Endothelial cell of umbilical vein (primary cell): ENCODE measurements at places on chromosomes 2 and 18. TPM values are rescaled to one million over a fixed set of nuclear protein-coding genes. Genes with fewer than 3 reads are reported as not detected.

- DNase-seq: no peak
Measured at GRCh38 chr2:156748221-156748620, 312.0 kb downstream of the GPD2 start.

DNA sequence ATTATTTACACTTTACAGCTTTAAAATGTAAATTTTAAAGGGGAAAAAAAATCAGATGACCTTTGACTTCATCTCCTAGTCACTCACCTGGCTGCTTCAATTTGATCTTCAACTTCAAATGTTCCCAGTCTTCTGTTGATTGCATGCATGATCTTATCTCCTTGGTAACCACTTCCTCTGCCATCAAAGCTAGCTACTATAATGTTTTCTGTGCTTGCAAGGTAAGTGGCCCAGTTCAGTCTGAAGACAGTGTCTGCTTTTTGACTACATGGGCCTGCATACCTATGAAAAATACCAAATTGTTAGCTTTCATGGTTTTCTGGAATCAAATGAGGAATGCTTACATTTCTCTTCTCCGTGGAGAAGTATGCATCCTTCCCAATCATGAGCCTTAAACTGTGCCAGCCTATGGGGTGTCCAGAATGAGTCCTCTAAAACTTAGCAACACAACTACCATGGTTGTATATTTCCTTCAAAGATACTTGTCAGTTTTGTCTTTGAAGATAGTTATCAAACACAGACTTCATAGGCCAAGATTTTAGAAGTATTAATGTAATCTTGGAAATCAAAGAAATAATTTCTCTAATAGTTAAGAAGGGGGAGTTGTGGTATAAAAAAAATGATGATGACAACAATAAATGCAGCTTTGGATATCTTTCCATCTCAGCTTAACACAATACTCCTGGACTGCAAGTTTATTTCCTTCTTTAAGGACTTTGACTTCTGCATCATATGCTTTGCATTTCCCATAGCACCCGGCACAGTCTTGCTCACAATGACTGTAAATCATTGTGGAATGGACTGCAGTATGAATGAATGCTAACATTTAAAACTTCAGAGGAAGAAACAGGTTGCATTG is 62.1 kb downstream of the DPP4 start:
- no peak for DNase-seq

Gene IL36RN
- not detected in 2 replicates for total RNA-seq

GRCh38 chr18:31931163-31931885 is 11.6 kb downstream of the TRAPPC8 start:
- DNase-seq: peak; percentile 74

GRCh38 chr2:12169721-12170120 is 423.3 kb downstream of the LPIN1 start:
- peak; percentile 76 for DNase-seq

Gene ACVR1C
- total RNA-seq: not detected in 2 replicates

DNA sequence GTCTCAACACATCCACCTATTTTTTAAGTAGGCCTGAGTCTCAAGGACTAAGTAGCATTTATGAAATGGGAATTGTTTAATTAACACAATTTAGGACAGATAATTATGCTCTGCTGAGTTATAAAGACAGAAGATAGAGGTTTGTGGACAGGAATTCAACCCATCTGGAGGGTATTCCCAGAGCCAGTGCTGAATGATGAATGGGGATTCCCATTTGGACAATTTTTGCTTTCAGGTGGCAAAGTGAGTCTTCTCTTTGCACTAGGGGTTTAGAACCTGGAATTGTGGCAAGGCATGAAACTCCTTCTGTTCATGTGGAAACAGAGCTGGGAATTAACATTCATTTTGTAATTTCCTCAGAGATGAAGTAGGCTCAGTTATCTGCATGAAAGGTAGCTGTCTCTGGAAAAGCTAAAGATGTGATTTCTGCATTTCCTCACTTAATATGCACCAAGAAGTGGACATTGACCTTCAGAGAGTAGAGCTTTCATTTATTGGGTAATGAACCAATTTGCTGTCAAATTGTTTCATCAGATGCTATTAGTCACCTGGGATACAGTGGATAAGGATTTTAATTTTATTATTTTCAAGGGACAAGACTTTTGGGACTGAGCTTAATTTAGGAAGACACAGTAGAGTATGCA is 212.1 kb upstream of the NRXN1 start:
- DNase-seq: no peak

DNA sequence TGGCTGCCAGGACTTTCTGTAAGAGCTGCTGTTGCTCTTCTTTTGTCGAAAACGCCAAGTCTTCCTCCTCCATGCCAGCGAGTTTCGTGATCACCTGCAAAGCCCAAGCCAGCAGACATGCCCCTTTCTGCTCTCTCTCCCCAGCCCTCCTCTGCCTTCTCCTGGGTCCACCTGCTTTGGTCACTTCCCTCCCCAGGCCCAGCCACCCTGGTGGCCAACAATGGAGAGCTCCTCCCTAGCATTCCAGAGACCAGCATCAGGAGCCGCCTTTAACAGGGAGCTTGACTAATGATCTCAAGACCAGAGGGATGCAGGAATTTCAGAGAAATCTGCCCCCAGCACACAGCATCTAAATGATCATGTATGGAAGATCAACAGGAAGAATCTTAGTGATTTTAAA is 34.6 kb downstream of the ERCC3 start:
- no peak for DNase-seq

DNA sequence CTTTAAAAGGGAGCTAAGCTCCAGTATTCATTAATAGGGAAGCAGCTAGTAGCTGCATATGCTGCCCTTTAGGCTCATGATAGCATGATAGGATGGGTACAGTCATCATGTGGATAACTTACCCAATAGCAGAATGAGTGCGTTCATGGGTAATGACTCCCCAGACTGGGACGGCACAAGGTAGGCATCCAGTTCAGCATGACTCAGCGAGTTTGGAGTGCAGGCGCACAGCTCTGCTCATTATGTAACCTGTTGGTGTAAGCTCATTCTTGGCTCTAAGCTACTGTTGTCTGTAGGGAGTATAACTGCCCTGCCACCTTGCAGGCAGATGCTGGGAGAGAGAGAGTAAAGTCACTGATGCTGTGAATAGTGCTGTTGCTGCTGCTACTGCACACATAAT is 209.2 kb upstream of the SYT4 start:
- no peak for DNase-seq

Gene RAB17
- total RNA-seq: 0.55 and 0.77 TPM in 2 replicates

Gene HNRNPLL
- 56.2 and 61.1 TPM in 2 replicates for total RNA-seq

DNA sequence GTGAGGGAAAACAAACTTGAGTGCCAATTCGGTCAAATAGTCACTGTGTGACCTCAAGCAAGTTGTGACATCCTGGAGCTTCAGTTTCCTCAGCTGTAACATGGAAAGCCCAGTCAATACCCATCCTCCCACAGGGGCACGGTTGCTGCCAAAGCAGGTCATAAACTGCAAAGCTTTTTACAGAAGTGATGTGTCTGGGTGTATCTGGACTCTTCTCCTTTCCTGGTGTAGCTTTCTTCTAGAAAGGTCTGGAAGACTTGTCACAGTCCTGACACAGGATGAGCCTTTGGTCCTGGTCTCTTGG is 4.2 kb upstream of the AFF3 start:
- no peak for DNase-seq

DNA sequence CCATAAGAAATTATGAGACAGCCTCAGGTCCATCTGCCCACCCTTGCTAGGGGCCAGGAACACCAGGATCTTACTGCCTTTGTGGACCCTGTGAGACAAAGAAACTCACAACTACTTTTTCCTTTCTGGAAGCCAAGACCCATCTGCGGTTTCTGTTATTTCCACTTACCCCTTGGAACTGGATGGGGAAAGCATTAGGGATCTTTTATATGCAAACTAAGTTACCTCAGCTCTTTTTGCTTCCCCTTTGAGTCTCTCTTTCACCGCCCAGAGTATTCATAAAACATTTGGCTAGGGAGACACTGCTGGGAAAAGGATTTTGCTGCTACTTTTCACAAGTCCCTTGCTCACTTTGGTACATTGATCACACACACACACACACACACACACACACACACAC is 95.7 kb downstream of the ZNF385B start:
- DNase-seq: no peak

Gene CREG2
- 0.88 and 2.0 TPM in 2 replicates for total RNA-seq

GRCh38 chr2:100739735-100740432 is 80.1 kb upstream of the NPAS2 start:
- no peak for DNase-seq

DNA sequence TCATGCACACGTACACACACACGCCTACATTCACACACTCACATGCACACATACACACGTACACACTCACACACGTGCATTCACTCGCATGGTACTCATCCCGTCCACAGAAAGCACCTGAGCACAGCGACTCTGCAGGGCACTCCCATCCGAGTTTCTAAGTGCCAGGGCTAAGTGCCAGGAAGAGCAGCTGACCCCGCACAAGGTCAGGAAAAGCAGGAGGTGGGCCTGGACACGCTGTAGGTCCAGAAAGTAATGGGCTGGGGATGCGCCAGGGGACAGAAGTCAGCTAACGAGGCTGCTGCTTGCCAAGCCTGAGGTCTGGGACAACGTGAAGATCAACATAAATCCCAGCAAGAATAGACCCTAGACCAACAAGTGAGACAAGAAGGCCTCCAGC is 15.8 kb downstream of the ADI1 start:
- DNase-seq: no peak

- no peak for DNase-seq
Measured at GRCh38 chr2:191220671-191221070, 24.5 kb upstream of the MYO1B start.

DNA sequence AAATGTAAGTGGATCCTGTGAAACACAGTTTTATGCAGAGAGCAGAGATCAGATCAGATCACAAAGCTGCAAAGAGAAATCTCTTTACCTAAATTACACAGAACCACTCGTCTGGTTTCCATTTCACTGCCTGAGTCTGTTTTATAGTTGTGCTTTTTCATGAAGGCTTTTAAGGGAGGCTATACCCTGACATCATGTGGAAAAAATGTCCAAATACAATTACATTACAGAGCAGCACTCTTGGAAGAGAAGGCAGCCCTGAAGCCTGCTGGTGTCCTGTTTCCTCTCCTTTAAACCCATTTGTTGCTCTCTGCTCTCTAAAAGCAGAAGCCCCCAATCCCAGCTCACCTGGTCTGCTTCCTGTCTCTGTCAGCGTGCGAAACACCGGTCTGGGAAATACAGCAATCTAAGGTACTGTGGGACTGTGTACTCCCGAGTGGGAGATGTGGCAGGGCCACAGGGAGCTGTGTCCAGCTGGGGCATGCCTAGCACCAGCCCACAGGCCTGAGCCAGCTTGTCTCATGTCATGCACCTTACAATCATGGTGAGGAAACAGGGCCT is 24.8 kb upstream of the ZFP36L2 start:
- peak; percentile 17 for DNase-seq

Gene CAPN13
- total RNA-seq: not detected in 2 replicates

DNA sequence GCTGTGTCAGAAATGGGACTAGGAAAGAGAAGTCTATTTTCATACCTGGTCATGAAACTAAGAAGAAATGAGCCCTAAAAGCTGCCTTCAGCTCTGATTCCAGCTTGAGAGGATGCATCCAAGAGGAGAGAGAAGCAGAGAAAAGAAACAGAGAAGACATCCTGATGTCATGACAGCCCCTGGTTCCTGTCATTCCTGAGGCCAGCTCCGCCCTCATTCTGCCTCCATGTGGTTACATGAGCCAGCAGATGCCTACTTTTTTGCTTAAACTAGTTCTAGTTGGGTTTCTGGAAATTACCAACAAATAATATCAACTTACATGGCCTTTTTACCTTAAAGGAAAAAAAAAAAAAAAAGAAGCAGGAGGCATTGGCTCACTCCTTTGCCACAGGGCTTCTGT is 14.1 kb upstream of the ACKR3 start:
- DNase-seq: no peak

Gene MTIF2
- total RNA-seq: 26.8 and 26.9 TPM in 2 replicates

- no peak for DNase-seq
Measured at GRCh38 chr2:177072090-177072489, 140.5 kb upstream of the HNRNPA3 start.

GRCh38 chr2:26020231-26020640 is 13.6 kb upstream of the RAB10 start:
- no peak for DNase-seq

- DNase-seq: no peak
Measured at GRCh38 chr2:68368654-68369336, 3.7 kb downstream of the PLEK start.

Gene EFHD1
- total RNA-seq: not detected in 2 replicates

Gene GFPT1
- total RNA-seq: 38.7 and 45.1 TPM in 2 replicates

DNA sequence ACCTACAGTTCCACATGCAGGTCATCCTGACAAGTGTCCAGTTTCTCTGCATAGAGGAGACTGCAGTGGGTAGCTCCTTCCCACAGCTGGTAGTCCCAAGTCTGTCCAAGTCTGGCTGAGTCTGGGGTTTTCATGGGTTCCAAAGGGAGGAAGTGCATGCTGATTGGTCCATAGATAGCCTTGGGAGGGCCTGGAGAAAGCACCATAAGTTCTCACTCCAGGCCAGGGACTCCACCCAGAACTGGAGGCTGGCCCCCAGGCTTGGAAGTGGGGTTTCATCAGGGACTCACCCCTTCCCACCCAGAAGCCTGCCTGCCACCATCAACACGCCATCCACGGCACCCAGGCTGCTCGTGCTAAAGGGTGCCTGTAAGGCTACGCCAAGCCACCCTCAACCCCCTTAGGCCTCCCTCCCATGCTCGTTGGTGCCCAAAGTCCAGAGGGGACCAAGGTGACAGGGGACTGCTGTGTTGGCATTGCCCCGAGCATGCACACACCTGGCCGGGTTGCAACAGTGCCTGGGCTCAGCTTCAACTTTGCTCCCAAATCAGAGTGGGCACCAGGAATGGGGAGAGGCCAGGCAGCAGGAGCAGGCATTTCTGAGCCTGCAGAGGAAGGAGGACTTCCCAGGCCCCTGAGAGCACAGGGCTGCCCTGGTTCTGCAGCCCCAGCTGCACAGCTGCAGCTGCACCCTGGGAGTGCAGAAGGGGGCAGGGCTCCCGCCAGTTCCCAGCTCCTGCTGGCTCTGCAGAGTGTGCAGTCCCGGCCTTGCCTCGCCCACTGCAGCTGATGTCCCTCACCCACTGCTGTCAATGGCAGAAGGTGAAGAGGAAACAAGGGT is 116.5 kb upstream of the MAP2 start:
- DNase-seq: no peak

GRCh38 chr2:168369031-168369430 is 87.0 kb upstream of the CERS6 start:
- no peak for DNase-seq

Gene TMEM163
- 1.0 and 1.3 TPM in 2 replicates for total RNA-seq

GRCh38 chr2:151176661-151177060 is 85.0 kb downstream of the RBM43 start:
- DNase-seq: no peak

- no peak for DNase-seq
Measured at GRCh38 chr2:179211355-179211754, 53.3 kb downstream of the SESTD1 start.

DNA sequence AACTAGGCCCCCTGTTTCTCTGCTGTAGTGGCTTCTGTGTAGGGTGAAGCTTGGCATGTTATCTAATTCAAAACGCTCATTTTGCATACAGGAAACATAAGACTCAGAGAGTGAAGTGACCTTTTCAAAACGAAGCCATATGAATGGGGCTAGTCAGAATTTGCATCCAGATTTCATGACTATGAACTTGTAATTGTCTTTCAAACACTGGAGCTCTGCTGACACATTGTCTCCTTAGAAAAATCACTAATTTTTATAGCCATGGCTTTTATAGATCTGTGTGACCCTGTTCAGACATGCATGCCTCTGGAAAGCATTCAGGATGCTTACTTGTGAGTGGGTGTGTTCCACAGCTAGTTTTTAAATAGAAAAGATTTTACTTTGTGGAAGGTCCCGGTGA is 444.3 kb upstream of the GCFC2 start:
- no peak for DNase-seq
